ENCODE measurements at places on chromosomes 2 and 18. TPM values are rescaled to one million over a fixed set of nuclear protein-coding genes. Genes with fewer than 3 reads are reported as not detected.

GRCh38 chr2:231259104-231259503 lies 60.7 kb downstream of the ARMC9 start:
- H3K27me3 ChIP-seq = no peaks in the 10 kb centered on the region
- no peak overlapping the region for H3K27ac ChIP-seq

DNA sequence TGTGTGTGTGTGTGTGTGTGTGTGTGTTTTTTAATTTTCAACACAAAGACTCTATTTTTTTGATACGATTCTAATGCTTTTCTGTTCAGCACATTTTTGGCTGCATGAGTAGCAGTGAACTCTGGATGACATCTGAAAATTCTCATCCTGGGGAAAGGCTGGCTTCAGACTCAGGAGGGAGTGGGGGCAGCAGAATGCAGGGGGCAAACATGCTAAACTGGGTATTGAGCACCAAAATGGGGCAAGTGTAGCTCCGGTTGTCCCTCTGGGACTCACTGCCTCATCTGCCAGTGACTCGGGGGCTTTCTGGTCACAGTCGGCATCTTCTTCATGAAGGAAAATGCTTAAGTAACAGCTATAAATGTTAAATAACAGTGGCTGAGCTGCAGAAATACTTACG lies 116.8 kb upstream of the PID1 start:
- no peak overlapping the region for H3K4me3 ChIP-seq
- H3K36me3 ChIP-seq = no peaks in the 10 kb centered on the region
- no peak for DNase-seq

DNA sequence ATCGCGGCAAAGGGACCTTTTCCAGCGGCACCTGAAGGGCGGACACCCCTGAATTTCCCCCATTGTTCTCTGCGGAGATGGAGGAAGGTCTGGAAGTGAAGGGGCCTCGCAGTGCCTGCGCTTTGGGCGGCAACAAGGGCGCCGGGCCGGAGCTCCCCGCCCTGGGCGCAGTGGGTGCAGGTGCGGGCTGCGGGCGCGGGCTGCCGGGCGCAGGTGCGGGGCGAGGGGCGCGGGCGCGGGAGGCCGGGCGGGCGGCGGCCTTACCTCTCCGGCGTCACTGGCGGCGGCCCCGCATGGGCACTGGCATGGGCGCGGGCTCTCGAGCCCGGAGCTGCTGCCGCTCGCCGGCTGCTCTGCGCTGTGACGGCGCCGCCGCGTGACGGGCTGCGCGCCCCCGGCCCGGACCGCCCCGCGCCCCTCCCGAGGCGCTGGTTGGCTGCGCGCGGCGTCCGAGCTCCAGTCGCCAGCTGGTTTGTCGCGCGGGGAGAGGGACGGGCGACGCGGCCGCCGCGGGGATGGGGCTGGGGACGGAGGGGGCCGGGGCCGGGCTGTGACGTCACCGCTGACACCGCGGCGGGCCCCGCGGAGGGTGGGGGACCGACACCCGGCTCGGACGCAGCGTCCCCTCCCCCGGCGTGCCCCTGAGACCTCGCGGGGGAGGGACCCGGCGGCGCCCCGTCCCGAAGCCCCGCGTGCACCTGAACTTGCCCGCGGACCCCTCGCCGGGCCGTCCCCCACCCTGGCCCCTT lies at the start of gene KIF1A:
Gene KIF1A, minus strand, starts transcription at position 362 of the 749 bp plus-strand sequence. CDS start 22,467 bp downstream, outside the sequence.
- no peak for DNase-seq
- H3K27ac ChIP-seq = no peak within 1 kb of the TSS
- no peak within 1 kb of the TSS for H3K4me3 ChIP-seq
- peaks cover 50% of the 10 kb centered on the region for H3K27me3 ChIP-seq
- H3K36me3 ChIP-seq = no peaks in the 10 kb centered on the region

DNA sequence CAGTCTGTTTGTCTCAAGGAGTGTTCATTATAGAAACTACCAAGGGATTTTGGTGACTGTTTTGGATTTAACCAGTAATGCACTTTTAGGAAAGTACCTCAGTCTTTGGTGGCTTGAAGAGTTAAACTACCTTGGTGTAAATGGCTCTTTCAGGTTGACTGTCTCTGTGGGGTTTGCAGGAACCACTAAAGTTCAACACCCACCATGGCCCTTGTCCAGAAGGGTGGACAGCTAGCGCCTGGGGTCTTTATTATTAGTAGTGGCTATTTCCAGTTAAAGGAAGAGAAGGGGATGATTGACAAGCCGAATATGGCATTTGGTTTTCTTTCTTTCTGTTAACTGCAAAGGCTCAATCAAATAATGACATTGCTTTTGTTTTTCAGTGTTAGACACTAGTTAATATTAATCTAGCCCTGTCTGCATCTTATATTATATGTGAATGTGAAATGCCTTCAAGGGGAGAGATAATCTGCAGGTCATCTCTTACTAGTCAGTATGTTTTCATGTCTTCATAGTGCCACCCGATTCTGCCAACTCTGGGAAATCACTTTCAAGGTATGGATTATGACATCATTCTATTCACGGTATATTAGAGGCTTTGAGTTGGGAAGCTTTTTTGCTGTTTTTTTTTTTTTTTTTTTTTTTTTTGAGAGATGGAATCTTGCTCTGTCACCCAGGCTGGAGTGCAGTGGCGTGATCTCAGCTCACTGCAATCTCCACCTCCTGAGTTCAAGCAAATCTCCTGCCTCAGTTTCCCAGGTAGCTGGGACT lies 56.4 kb downstream of the MAP4K4 start:
- 0 out of 2 replicates have a peak, but pooled peaks cover 3% of the 10 kb centered on the region for H3K36me3 ChIP-seq
- no peak overlapping the region for H3K4me3 ChIP-seq
- H3K27ac ChIP-seq = peak overlapping the region; percentile 57
- no peaks in the 10 kb centered on the region for H3K27me3 ChIP-seq
- peaks cover 61% of the 10 kb centered on the region for H3K4me1 ChIP-seq
- DNase-seq = no peak

- DNase-seq = peak; percentile 34
- H3K4me1 ChIP-seq = peaks cover 6% of the 10 kb centered on the region
Measured at GRCh38 chr2:231425811-231426703, 30.5 kb downstream of the B3GNT7 start.

GRCh38 chr2:96952976-96953610 lies 33.3 kb downstream of the FAM178B start:
- no peak overlapping the region for H3K4me3 ChIP-seq
- no peaks in the 10 kb centered on the region for H3K36me3 ChIP-seq
- no peak for DNase-seq
- H3K27ac ChIP-seq = no peak overlapping the region
- H3K4me1 ChIP-seq = peaks cover 4% of the 10 kb centered on the region
- H3K27me3 ChIP-seq = no peaks in the 10 kb centered on the region

GRCh38 chr2:238927746-238928519 lies 80.0 kb downstream of the TWIST2 start:
- H3K4me3 ChIP-seq = no peak overlapping the region
- no peak overlapping the region for H3K27ac ChIP-seq
- H3K36me3 ChIP-seq = no peaks in the 10 kb centered on the region
- no peak for DNase-seq
- H3K27me3 ChIP-seq = no peaks in the 10 kb centered on the region

DNA sequence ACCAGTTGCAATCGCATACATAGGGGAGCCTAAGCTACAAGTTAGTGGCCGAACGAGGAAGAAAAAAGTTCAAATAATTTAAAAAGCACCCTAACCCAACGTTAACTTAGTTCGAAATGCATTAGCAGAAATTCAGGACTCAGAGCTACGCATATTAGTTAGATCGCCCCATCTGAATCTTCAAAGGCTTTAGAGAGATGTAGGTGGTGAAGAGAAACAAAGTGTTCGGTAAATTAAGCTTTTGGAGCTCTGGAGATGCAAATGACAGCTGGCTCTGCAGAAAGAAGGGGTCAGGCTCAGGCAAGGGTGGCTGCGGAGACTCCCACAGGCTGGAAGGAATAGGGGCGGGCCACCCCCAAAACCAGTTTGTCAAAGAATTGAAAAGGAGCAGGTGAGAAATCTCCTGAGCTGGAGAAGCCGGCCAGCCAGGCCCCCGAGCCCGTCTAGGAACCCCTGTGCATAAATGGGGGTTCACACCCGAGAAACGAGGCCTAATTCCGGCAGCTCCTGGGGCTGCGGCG lies 621 bp downstream of the TXNL1 start:
- peak overlapping the region; percentile 89 for H3K27ac ChIP-seq
- H3K27me3 ChIP-seq = no peaks in the 10 kb centered on the region
- H3K4me1 ChIP-seq = peaks cover 40% of the 10 kb centered on the region
- H3K36me3 ChIP-seq = peaks cover 11% of the 10 kb centered on the region
- H3K4me3 ChIP-seq = peak overlapping the region; percentile 97

DNA sequence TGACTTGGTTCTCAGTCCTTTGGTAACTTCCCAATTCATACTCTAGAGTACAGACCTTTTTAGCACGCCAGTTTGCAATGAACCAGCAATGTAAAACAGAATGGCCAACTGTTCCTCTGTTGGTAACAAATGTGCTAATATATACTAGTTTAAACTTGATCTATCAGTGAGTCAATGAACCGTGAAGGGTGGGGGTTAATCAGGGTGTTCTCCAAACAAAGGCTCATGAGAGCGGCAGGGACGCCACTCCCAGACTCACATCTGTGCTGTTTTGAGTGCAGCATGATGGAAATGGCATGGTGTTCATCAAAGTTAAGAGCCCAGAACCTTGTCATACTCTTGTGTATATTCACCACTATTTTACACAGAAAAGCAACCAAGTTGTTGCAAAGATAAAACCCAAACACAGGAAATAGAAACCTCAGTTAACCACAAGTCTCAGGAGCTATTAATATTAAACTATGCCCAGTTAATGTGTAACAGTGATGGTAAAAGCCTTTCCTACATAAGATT lies 70.3 kb downstream of the CERKL start:
- no peak overlapping the region for H3K27ac ChIP-seq
- H3K36me3 ChIP-seq = no peaks in the 10 kb centered on the region
- H3K4me3 ChIP-seq = no peak overlapping the region
- H3K4me1 ChIP-seq = no peaks in the 10 kb centered on the region

- H3K4me1 ChIP-seq = peaks cover 18% of the 10 kb centered on the region
- H3K36me3 ChIP-seq = no peaks in the 10 kb centered on the region
- peak within 1 kb of the TSS; percentile 89 for H3K4me3 ChIP-seq
- peak within 1 kb of the TSS; percentile 81 for H3K27ac ChIP-seq
- DNase-seq = peak; percentile 97
Measured at GRCh38 chr2:135530313-135531230, at the start of gene ZRANB3. ZRANB3 (minus strand) TSS chr2:135531218.

GRCh38 chr2:241850544-241851324 lies 8.0 kb downstream of the PDCD1 start:
- no peaks in the 10 kb centered on the region for H3K36me3 ChIP-seq
- no peaks in the 10 kb centered on the region for H3K4me1 ChIP-seq
- DNase-seq = no peak
- H3K27me3 ChIP-seq = no peaks in the 10 kb centered on the region

DNA sequence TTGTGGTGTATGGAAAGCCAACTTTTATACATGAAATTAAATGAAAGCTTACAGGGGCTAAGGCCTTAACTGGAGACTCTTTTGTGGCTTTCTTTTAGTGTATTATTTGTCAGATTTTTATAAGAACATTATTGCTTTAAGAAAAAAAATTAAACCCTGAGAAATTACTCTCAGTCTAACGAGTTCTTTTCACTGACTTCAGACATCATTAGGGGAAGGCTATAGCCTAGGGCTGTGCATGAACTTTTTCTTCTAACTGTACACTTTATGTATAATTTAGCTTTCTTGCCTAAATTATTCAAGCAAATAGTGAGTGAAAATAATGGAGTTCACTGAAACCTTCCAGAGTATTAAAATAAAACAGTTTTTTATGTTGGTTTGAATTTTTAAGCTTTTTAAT lies 151.1 kb upstream of the MEIS1 start:
- H3K4me3 ChIP-seq = no peak overlapping the region
- H3K27ac ChIP-seq = no peak overlapping the region
- 0 out of 2 replicates have a peak, but pooled peaks cover 6% of the 10 kb centered on the region for H3K27me3 ChIP-seq
- DNase-seq = no peak
- H3K36me3 ChIP-seq = no peaks in the 10 kb centered on the region
- H3K4me1 ChIP-seq = no peaks in the 10 kb centered on the region

- peaks cover 42% of the 10 kb centered on the region for H3K36me3 ChIP-seq
- no peak overlapping the region for H3K27ac ChIP-seq
- DNase-seq = no peak
- H3K4me3 ChIP-seq = no peak overlapping the region
- H3K27me3 ChIP-seq = no peaks in the 10 kb centered on the region
Measured at GRCh38 chr2:85619617-85620016, 3.6 kb downstream of the USP39 start.

DNA sequence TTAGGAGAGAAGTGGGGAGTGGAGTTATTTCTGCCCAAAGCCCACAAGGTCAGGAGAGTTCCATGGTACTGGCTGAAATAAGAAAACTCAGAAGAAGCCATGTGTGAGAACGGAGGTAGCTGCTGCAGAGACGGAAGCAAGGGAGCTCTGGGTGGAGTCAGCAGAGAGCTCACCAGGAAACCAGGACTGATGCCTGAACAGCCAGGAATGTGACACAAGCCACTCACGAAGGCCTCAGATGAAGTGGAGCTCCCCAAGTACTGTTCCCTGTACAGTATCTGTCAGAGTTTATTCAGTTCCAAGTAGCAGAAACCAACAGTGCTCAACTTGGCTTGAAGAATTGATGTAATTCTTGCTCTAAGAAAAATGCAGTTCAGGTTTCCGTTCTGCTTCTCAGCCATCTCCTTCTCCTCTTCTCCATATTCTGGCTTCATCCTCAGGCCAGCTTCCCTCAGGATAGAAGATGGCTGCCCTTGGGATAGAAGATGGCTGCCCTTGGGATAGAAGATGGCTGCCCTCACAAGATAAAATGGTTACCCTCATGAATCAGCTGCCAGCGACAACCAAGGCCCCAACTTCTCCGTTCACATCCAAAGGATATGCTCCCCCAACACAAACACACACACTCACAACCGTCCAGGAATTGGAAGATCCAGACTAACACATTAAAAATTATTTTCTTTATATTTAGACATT lies 117.4 kb upstream of the SH3BP4 start:
- no peak overlapping the region for H3K4me3 ChIP-seq
- H3K27ac ChIP-seq = no peak overlapping the region
- H3K36me3 ChIP-seq = no peaks in the 10 kb centered on the region
- no peaks in the 10 kb centered on the region for H3K27me3 ChIP-seq

GRCh38 chr2:232415736-232416520 lies 9.3 kb downstream of the ALPG start:
- no peak overlapping the region for H3K4me3 ChIP-seq
- no peak for DNase-seq
- no peaks in the 10 kb centered on the region for H3K36me3 ChIP-seq

Gene CEBPZOS
- total RNA-seq = 30.8 TPM

Gene MLPH
- total RNA-seq = 201 TPM

Gene GPN1
- 40.9 TPM for total RNA-seq

Gene TOGARAM2
- not detected for total RNA-seq

Gene LBX2
- not detected for total RNA-seq

Gene SOX11
- total RNA-seq = not detected

Gene SLC9A4
- total RNA-seq = 0.04 TPM

Gene CD8B2
- not detected for total RNA-seq

Gene IL36A
- not detected for total RNA-seq

Gene ABCG8
- not detected for total RNA-seq

Gene NOSTRIN
- 0.69 TPM for total RNA-seq
